Activated CD8-positive, alpha-beta memory T cell treated with anti-CD3 and anti-CD28 coated beads, Interleukin-2, amount 50 U/mL, for 4 hours (primary cell): ENCODE measurements at places on chromosomes 5 and 9.
A peak's percentile ranks its signal among the peaks of the same experiment; 100 is the strongest.

DNA sequence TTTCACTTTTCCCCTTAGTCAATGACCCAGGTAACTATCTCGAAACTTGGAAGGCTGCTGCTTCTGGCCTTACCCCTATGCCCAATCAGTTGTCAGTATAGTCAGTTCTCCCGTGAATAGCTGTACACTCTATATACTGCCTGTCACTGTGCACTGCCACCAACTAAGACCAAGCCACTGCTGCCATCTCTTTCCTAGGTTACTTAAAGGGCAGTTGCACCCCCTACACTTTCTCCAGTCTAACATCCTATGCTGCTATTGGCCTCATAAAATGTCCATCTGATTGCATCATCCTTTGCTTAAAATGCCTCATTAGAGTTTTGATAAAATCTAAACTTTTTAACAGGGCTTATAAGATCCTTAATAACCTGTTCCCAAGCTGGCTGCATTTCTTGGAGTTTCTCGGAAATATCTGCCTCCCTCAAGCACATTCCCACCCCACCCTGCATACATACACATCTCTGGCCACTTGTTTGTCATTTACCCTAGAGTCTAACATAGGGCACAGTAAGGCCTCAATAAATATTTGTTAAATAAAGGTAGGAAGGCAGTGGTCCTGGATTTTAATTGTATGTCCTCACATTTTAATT, 32.8 kb upstream of the TNFAIP8 start:
- DNase-seq, result no peak

DNA sequence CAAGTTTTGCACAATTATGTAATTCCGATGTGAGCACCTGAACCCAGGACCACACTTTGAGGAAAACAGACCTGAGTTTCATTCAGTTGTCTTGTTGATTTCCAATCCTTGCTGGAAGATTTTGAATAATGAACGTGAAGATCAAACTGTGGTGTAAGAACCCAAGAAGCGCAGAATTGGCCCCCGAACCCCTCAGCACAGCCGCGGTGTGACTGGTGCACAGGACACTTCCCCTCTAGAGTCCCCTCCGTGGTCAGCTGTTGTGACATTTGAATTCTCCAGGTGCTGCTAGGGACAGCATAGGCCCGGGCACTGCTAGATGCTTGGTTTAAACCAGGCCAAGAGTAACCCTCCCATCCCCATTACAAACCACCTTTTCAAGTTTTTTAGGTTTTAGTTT, 1.7 kb downstream of the BRD3OS start:
- DNase-seq, result no peak

DNA sequence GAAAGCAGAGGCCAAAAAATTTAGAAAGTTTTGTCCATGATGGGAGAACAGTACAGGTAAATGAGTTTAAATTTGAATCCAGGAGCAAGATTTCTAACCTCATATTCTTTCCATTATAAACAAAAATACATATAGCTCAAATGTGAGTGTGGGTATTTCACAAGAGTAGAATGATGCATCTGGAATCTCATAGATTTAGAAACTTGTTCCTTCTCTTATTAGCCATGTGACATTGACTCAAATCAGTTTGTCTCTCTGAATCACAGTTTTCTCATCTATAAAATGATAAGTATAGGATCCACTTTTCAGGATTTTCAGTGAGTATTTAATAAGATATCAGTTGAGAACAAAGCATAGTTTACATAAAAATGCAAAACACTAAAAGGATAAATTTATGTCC, 436.3 kb upstream of the PAPPA start:
- no peak for DNase-seq

DNA sequence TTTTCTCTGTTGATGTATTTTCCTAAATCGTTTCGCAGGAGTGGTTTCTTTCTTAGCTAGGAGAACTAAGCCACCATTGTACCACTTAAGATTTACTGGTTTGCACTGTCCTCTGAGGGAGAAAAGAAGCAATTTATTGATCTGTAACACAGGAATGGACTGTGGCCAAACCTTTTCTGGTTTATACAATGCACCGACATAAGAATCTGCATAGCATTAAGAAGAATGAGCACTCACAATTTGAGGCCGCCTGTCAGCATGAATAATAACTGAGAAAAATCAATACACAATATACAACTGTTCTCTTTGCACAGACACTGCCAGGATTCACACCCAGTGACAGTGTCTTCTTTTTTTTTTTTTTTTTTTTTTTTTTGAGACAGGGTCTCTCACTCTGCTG, 168.6 kb upstream of the DMRT1 start:
- no peak for DNase-seq

DNA sequence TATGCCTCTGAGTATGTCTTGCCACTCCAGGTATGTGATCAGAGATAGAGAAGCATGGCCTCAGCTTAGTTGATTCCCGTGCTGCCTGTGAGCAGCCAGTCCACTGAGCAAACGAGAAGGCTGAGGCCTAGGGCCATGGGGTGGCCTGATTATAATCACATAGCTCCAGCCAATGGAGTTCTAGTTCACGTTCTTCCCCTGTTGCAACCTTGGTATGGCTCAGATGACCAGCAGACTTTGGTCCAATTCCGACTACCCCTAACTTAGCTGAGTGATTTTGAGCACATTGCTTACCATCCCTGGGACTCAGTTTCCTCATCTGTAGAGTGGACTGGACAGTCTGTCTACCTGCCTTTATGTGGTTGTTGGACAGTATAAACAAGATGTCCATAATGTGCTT, 68.4 kb downstream of the PPARGC1B start:
- DNase-seq, result no peak

- no peak for DNase-seq
Observed at GRCh38 chr9:29214154-29214689, 1640.9 kb upstream of the C9orf72 start.

GRCh38 chr5:142059304-142059940, 46.6 kb upstream of the GNPDA1 start:
- DNase-seq, result no peak

DNA sequence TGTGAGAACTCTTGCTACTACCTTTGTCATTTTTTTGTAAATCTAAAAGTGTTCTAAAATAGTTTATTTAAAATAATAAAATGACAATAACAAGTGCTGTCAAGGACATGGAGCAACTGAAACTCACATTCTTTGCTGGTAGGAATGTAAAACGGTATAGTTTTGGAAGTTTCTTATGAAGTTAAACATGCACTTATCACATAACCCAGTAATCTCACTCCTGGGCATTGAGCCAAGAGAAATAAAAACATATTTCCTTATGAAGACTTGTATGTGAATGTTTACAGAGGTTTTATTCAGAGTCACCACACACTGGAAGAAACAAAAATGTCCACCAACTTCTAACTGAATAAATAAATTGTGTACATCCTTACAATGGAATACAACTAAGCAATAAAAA, 46.0 kb upstream of the COL15A1 start:
- no peak for DNase-seq

DNA sequence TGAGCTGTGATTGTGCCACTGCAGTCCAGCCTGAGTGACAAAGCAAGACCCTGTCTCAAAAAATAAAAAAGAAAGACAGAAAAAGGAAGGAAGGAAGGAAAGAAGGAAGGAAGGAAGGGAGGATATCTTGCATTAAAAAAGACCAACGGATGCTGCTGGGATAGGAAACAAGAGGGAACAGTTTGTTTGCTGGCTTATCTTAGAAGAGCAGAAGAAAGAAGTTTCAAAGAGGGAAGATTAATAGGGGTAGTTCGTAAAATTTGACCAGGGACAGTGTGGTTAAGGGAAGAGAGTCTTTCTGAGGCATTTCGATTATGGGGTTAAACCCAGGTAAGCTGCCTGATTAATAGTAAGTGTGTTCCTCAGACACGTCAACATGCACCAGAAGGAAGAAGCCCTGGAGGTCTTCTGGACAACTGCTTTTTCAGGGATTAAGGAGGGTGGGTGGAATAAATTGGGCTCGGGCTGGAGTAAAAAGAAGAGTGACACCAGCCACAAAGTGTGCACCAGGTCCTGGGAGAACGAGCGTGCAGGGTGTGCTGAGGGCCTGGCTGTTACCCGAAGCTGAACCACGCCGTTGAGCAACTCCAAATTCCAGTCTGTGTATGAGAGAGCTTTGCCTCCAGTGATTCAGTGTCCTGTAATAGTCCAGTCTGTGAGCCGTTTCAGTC, 24.8 kb downstream of the FYB1 start:
- DNase-seq, result no peak

DNA sequence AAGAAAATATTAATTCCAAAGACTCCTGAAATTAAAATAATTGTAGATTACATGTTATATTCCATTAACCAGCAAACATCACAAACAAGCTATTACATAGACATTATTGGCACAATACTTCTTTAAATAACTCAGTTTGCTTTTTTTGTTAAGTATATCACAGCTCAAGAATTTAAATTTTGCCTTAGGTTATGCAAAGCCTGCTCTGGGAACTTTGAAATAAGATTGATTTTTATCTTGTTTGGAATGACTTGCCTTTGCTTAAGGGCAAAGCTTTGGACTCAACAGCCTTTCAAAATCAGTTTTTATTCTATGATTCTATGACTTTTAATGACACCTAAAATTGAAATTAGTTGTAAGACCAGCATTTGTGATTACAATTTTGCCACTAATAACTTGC, 78.2 kb downstream of the ALDH7A1 start:
- DNase-seq, result no peak

- DNase-seq, result no peak
Observed at GRCh38 chr5:156274453-156274852, 52.5 kb upstream of the SGCD start.

DNA sequence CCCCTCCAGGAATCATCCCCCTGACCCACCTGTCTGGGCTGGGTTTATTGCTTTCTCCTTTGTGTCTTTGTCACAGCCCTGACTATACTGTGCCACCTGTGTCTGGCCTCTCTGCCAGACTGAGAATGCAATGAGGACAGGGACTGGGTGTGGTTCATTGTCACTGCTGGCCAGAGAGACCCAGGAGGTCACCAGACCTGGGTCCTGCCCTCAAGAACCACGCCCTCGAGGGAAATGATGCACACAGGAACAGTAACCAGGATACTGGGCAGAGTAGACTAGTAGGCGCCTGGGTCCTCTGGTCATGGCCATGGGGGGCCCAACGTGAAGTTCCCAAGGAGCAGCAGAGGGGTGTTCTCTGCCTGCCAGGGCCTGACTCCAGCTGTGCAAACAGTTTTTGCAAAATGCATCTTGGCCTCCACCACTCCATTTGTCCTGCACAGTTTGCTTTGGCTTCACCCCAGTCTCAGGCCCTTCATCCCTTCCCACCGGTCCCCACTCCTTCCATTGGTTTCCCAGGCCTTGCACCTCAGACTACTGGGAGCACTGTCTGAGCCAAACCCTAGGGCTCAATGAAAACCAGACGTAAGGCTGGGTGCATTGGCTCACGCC, 17.8 kb downstream of the RGS3 start:
- DNase-seq, result no peak

GRCh38 chr5:145484158-145484557, 351.0 kb downstream of the PRELID2 start:
- no peak for DNase-seq

GRCh38 chr5:128464596-128464995, 73.4 kb downstream of the FBN2 start:
- no peak for DNase-seq

- peak; percentile 68 for DNase-seq
Observed at GRCh38 chr5:82356808-82357671, 78.9 kb upstream of the RPS23 start.

DNA sequence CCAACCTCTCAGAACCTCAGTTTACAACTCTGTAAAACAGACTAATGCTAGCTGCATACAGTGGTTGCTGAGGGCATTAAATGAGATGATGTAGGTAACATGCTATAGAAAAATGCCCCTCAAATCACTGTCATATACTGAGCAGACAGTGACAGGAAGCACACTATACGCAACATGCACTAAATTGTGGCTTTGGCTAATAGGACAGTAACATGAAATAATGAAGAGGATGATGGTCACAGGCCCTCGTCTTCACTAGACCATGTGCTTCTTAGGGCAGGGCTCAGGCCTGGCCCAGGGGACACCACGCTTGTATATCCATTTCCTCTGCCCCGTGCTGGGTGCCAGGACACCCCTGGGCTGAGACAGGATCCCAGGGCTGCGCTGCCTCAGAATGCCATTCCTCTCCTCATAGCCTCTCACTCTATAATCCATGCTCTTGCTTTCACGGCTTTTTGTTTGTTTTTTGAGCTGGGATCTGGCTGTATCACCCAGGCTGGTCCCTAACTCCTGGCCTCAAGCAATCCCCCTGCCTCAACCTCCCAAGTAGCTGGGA, 18.9 kb downstream of the CSF1R start:
- DNase-seq, result no peak

DNA sequence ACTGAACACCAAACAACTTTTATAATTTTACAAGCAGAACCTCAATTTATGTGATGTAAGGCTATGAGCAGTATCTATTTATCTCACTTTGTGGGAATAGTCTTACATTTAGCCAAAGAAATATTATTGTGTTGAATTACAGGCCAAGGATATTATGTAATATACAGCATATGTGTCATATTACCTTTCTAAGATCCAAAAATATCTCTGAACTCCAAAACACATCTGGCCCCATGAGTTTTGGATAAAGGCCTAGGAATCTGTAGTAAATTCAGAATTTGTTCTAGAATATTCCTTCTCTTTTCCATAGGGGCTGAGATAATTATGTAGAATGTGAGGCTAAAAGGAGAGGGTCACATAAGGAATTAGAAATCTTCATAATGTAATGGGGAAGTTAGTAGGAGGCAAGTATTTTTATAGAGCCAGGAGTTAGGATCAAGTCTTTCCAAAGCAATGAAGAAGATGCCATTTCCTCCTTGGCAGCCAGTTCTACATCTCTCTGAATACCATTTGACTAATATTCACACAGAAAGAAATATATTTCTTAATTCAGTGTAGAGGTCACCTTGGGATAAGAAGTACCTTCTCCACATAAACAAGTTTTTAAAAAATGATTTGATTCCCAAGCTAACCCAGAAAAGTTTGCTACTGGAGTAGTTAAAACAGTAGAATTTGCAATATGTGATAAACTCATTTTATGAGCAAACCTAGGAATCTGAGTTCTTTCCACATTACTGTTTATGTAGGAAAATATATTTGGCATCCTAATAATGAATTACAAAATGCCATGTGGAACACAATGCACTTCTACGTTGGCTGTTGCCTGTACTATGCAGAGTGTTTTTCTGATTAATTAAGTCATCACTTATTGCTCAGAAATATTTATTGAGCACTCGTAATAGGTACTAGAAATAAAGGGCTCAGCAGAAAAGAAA, 20.3 kb upstream of the GRAMD2B start:
- no peak for DNase-seq

DNA sequence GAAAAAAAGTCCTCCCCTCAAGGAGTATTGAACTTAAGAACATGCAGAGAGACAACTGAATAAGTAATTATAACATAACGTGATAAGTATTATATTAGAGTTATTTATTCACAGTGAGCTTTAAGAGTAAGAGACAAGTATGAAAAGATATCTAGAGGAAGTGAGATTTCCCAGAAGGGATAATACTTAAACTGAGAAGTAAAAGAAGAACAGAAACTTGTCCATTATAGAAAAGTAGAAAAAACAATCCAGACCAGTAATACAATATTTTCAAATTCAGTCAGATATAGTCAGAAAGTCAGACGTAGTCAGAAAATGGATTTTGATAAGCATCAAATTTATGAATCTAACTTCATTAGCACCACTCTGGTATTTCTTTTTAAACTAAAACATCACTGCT, 613.0 kb upstream of the CCNG1 start:
- no peak for DNase-seq

GRCh38 chr9:16848179-16848578, 22.3 kb downstream of the BNC2 start:
- no peak for DNase-seq

GRCh38 chr9:10050016-10050415, 562.8 kb downstream of the PTPRD start:
- DNase-seq, result no peak
